ENCODE measurements at places on chromosomes 2 and 18.

- no peak for DNase-seq
Observed at GRCh38 chr2:222804351-222804750, 56.5 kb upstream of the ACSL3 start.

DNA sequence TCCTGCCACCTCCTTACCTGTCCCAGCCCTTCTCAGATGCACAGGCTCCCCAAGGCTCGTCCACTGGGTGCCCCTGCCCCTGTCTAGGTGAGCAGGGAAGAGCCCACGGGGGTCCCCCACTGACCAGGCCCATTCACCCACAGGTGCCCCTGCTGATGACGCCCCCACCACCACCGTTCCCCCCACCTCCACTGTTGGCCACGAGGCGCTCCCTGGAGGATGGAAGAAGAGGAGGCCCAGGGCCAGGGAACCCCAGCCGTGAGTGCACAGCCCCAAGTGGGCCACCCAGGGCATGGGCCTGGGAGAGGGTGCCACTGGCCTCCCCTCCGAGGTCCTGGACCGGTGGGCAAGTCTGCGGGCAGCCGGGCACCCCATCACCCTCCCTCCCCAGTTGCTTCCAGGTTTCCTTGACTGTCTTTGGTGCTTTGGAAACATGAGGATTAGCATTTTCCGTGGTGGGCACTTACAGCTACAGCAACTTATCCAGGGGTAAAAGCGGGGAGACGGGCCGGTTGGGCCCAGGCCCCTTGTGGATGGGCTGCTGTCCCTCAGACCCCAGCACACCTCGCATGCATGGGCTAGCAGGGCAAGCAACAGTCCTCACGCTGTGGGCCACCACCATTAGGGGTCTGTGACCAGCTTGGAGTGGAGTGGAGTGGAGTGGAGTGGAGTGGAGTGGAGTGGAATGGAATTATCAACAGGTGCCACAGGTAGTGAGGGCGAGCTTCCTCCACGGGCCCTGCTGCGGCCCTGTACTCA is 13.2 kb upstream of the KLHL30 start:
- no peak for DNase-seq

DNA sequence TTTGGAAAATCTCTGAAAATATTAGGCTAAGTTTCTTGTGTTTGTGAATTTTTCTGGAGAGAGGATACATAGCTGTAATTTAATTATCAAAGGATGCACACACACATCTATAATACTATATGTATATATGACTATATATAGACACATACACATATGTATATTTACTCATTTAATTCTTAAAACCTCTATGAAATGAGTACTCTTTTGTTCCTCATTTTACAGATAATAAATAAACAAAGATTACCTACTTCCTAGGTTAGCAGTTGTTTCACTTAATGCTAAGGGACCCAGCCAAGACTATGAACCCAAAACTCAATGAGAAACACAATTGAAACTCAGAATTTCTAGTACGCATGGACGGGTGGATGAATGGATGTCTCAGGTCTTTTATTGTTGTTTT is 145.6 kb downstream of the BCL2 start:
- no peak for DNase-seq

GRCh38 chr2:654896-655295 is 22.3 kb downstream of the TMEM18 start:
- DNase-seq, result no peak

DNA sequence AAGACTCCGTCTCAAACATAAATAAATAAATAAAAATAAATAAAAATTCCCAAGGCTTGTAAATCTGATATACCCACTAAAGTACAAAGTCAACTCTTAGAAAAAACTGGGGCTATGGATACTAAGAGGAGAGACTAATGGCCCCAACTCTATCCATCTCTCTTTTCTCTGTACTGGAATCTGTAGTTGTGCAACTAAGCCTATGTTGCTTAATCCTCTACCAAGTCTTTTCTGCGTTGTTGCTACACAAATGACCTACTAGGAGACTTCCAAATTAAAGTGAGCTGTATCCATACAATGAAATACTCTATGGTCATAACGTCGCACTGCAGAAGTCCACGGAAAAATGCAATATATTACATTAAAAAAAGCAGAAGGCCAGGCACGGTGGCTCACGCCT is 8.1 kb downstream of the MRPS5 start:
- DNase-seq, result no peak

GRCh38 chr2:184268900-184269477 is 329.3 kb upstream of the ZNF804A start:
- DNase-seq, result no peak

DNA sequence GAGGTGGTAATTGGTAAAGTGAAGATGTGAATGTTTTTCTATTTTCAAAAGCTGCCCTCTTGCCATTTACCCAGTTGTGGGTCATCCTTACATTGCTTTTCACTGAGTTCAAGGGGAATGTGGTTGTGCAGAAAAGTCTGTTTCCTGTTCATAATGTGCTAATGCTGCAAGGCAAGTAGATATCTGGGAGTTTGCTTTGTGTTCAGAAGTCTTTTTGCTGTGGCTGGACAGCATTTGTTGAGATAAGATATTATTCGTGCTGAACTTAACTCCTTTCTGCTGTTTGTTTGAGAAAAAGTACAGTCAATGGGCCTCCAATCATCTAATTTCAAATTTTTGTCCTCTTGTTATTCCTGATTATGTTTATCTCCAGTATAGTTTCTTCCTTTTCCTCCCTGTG is 263.2 kb downstream of the LTBP1 start:
- DNase-seq, result no peak

- no peak for DNase-seq
Observed at GRCh38 chr2:105344704-105345345, 7.5 kb downstream of the C2orf49 start.

GRCh38 chr2:199929262-199929661 is 18.2 kb downstream of the C2orf69 start:
- no peak for DNase-seq

- DNase-seq, result no peak
Observed at GRCh38 chr2:97348265-97348664, 235.3 kb downstream of the ANKRD36 start.

GRCh38 chr2:197846777-197847176 is 42.4 kb downstream of the PLCL1 start:
- DNase-seq, result no peak

DNA sequence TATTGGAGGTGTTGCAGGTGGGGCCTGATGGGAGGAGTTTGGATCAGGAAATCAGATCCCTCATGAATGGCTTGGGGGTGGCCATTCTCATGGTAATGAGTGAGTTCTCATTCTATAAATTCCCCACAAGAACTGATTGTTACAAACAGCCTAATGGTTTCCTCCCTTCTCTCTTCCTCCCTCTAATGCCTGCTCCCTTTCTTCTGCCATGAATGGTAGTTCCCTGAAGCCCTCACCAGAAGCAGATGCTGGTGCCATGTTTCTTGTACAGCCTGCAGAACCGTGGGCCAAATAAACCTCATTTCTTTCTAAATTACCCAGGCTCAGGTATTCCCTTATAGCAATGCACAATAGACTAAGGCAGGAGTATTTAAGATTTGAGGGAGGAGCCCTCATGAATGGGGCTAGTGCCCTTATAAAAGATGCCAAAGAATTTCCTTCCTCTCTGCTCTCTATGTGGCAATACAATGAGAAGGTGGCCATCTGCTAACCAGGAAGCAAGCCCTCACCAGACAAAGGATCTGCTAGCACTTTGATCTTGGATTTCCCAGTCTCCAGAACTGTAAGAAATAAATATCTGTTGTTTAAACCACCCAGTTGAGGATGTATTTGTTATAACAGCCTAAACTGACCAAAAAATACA is 251.8 kb downstream of the ZEB2 start:
- DNase-seq, result no peak

DNA sequence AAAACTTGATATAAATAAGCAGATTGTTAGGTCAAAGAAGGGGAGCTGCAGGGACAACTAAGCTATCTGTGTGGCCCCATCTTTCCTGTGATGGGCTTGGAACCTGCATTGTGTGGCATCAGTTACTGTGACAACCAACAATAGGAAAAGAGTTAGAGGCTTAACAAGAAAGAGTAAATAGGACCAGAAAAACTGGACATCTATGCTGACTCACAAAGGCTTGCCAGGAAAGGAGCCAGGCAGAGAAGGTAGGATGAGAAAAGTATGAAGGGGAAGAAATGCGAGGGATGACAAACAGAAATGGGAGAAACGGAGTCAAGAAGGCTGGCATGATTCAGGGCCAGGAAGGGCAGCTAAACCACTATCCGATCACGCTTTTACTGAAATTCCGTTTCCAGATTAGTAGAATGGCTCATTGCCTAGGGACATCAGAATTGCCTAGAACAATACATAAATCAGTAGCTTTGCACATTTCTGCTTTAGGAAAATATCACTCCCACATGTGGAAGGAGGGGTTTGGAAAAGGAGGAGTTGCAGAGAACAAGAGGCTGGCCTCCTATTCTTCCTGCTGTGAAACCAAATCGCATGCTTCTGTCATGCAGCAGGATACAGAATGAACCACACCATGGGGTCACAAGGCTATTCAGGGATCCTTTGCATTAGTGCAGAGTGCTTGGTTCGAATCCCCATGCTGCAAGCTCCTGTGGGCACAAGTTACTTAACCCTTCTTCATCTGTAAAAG is 7.3 kb downstream of the PLA2R1 start:
- no peak for DNase-seq

DNA sequence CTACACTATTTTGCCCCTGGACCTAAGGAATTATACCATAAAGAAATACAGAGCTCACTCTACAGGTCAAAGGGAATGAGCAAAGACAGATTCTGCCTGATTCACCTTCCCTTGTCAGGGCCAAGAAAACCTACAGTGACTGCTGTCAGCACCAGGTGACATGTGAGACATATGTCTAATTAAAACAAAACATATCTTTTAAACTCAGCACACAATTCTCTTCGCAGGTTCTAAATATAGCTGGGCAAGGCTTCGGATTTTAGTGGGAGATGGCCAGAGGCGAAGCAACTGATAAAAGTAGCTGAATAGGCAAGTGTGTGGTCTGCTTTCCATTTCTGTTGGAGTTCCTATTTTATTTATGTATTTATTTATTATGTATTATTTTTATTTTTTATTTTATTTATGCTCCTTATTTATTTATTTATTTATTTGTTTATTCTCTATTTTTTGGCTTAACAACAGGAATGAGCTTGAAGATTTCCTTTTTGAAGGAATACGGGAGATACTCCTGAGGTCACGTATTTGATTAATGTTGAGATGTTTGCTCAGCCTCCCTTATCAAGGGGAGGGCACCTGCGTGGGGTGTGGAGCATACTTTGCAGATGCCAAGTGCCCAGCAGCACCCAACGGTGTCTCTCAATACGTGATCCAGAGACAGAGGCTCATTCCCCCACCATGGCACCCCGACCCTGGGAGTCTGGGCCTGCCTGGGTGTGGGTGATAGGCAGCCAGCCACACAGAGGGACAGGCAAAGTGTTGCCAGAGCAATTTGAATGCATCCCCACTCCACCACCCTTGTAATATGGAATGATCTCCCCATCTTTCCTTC is 141.8 kb downstream of the RNF152 start:
- DNase-seq, result no peak

- DNase-seq, result no peak
Observed at GRCh38 chr18:8264861-8265411, 344.3 kb upstream of the RAB12 start.

DNA sequence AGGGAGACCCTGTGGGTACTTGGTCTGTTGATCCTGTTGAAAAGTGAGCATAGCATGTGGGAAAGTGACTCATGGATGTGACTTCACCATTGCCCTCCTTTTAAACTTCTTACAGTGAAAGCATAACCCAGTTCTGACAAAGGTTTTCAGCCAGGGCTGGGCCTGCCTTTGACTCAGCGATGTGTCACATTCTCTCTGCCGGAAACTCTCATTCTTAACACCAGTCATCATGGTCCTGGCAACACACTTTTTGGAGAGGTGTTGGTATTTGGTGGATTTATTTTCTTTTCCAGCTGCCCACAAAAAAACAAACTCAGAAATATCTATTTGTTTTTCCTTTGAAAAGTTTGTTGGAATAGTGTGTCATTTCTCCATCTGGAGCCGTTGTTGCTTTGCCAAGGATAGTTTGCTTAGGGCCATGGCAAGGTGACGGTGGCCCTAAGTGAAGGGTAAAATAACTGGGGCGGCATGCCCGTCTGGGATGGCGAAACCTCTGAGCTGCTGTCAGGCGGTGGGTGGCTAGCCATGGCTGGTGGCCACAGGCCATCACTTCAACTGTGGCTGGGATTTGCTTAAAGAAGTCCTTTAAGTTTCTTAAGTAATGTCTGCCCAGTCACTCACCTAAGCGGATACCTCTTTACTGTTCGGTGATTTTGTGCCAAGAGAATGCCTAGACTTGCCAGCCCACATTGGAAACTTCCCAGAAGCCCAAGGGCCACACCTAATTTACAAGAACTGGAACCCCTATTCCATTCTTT is 123.3 kb downstream of the LTBP1 start:
- DNase-seq, result no peak

DNA sequence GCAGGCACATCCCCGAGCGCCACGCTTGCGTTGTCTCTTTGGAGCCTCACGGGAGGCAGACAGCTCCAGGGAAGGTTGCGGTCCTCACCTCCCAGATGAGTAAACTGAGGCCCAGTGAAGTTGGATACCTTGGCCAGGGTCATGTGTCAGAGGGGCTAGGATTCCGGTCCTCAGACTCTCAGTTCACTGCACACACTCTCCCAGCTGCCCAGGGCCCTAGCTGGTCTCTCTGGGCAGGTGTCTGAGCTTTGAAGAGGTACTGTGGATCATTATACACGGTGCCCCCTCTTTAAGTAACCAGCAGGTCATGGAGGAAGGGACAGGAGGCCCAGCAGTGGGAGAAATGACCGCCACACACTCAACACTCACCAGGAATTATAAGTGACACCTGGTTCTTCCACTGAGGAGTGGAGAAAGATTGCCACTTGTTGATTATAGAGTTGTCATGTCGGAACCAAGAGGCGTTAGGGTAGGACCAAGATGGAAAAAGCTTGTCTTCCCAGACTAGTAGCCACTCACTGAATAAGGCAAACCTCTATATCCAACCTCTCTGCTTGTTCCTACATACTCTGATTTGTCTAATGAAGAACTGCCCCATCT is 588 bp downstream of the TMEM214 start:
- no peak for DNase-seq

DNA sequence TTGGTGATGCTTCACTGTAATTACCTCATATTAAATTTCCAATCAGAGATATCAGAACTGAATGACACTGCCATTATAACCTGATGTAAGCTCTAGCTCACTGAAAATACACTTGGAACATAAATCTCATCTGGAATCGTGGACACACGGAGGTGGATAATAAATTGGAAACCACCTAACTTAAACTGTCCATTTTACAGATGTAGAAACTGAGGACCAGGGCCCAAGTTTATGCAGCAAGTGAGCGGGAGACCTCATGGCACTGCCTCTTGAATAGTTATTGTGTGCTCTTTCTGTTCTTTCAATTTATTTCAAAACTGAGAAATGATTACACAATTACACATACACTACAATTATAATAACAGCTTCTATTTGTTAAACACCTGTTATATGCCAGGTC is 20.8 kb downstream of the CCDC68 start:
- no peak for DNase-seq

DNA sequence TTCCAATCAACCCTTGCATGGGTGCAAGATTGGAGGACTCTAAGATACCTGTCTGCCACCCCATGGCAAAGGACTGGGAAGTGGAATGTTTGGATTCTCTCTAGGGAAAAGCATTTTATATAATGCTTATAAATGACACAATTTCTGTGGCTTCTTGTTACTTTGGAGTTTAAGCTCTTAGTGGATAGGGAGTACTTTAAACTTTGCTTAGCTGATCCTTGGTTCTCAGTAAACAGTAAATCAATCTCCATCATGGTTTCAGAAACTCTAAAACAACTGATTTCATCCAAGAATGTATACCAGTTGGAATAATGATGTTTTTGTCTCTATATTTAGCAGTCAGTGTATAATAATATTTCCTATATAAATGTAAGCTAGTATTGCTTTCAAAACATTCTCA is 14.1 kb upstream of the FAM228A start:
- DNase-seq, result no peak
